ENCODE measurements at places on chromosomes 2 and 18.

GRCh38 chr2:102063941-102064678, 72.3 kb downstream of the IL1R2 start:
- DNase-seq: no peak

GRCh38 chr2:126995621-126996377, 97.1 kb downstream of the TEX51 start:
- DNase-seq: no peak

GRCh38 chr2:210007895-210008294, 5.5 kb downstream of the RPE start:
- no peak for DNase-seq

DNA sequence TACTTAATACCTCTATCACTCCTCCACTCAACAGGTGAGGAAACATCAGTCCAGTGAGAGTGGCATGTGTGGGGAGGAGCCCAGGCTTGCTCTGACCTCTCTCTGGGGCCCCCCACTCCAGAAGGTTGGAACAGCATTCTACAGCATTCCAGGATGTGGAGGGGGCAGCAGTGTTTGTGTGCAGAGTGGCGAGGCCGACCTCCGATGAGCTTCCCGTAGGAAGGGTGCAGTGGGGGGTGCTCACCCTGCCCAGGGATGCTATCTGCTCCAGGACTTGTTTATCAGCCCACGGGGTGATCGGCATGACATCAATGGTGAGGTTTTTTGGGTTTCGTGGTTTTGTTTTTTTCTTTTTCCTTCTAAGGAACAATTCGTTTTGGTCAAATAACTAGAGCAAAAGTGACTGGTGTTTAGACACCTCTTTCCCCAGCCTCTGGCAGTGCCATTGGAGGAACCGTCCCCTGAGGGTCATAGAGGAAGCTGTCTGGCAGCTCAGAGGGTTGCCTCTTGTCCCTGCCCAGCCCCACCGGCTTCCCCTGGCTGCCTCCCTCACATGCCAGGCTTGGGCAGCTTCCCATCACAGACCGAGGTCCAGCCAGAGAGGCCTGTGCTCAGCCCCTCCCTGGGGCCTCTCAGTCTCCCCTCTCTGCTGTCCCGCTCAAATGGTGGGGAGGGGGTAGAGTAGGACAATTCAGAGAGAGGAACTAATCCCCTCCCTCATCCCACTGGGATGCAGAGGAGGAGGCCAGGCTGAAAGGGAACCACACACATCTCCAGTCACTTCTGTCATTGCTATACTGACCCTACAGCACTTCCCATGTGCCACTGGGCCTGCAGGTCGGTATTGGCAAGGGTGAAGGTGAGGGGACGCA, 96.5 kb downstream of the ZFP36L2 start:
- DNase-seq: peak; percentile 91

DNA sequence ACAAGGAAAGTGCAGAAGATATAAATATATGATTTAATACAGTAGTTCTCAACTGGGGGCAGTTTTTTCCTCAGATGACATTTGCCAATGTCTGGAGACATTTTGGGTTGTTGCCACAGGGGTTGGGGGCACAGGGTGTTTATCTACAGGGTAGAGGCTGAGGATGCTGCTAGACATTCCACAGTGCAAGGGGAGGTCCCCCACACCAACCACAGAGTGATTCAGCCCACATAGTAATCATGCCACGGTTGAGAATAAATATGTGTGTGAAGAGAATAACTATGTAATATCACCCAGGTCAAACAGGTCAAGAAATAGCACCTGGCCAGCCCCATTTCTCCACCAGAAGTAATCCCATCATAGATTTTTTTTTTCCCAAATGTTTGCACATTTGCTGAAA, 17.9 kb downstream of the DYSF start:
- no peak for DNase-seq

- no peak for DNase-seq
These were observed 34.3 kb upstream of the ATP6V1B1 start for GRCh38 chr2:70901227-70902066.

- DNase-seq: no peak
These were observed 123.9 kb upstream of the FAM136A start for GRCh38 chr2:70425682-70426301.

DNA sequence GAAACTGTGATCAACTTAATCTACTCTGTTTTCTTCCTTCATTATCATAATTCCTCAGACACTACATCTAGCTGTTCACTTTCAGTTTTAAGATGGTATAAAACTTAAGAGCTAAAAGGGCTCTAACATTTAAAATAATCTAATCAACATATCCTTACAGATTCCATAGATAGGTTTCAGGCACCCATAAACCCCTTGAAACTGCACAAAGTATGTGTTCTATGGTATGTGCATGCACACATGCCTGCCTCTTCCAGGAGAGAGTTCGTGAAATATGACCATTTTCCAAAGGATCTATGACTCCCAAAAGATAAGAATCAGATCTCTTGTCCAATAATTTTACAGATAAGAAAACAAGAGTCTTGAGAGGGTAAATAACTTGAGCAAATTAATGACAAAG, 59.4 kb downstream of the CUL3 start:
- DNase-seq: no peak

GRCh38 chr18:6559296-6559695, 144.6 kb upstream of the L3MBTL4 start:
- no peak for DNase-seq

GRCh38 chr2:118530976-118531375, 316.5 kb downstream of the EN1 start:
- DNase-seq: no peak

DNA sequence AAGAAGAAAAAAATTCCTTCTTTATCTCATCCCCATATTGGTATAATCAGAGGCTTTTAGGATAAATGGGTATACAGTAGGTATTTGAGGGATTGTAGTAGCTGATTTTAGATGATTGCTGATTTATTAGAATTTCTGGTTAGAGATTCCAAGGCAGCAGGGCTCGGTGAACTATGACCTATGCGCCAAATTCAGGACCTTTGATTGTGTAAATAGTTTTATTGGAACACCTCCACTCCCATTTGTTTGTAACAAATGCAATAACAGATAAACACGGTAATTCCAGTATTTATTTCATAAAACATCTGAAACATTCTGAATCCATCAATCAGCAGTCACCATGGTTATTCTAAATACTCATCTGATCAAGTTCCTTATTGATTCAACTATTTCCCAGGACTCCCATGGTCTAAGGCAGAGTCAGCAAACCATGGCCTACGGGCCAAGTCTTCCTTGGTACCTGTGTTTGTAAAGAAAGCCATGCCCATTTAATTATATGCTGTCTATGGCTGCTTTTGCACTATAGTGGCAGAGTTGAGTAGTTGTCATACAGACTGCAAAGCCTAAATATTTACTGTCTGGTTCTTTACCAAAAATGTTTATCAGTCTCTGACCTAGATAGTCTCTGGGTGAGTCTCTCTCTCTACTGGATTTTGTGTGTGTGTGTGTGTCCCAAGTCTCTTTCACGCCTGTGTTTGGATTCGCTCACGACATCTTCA, 4.3 kb downstream of the MGAT5 start:
- no peak for DNase-seq

DNA sequence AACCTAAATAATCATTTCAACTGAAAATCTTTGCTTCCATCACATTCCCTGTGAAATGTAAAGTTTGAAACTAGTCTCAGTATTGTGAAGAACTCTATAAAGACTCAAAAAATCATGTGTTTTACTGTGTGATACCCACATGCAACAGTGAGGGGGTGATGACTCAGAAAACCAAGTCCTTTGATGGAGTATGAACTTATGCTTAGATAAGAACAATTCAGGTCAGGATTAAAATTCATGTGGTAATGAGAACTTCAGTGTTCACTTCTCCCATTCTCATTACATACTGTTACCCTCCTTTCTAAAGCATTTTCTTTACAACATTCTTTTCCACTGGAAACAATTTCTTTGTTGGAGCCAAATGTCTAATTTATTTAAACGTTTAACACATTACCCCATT, 360.2 kb downstream of the FSIP2 start:
- DNase-seq: no peak

GRCh38 chr2:168501466-168502065, 45.5 kb downstream of the CERS6 start:
- DNase-seq: no peak

GRCh38 chr2:211270257-211270656, 713.9 kb downstream of the CPS1 start:
- DNase-seq: no peak

DNA sequence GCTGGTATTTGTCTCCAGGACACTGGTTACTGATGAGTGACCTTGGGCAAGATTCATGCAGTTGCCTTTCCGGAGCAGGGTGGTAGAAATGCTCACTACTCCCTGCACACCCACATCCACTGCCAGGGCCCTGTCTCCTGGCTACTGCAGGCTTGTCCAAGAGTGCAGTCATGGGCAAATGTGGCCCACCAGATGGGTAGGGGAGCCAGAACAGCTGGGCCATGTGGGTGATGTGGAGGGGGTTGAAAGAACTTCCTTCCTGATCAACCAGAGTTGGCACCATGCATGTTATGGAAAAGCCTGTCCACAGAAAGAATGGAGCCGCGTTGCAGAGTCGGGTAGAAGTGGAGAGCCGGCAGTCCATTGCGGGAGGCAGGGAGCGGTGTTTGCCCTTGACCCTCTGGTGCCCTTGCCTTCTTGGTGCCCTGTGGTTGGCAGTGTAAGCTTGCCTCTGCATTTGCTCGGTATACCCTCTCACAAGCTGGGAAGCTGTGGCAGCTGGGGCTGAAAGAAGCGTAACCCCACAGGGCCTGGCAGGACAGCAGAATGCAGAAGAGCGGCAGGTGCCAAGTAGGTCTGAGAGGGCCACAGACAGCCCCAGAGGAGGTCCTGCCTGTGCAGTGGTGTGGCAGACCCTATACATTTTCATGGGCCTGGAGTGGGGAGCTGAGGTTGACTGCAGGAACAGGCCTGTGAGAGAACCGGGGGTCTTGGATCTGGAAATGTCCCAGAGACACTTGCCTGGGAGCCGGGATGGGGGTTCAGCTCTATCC, 253.2 kb downstream of the TFCP2L1 start:
- no peak for DNase-seq

DNA sequence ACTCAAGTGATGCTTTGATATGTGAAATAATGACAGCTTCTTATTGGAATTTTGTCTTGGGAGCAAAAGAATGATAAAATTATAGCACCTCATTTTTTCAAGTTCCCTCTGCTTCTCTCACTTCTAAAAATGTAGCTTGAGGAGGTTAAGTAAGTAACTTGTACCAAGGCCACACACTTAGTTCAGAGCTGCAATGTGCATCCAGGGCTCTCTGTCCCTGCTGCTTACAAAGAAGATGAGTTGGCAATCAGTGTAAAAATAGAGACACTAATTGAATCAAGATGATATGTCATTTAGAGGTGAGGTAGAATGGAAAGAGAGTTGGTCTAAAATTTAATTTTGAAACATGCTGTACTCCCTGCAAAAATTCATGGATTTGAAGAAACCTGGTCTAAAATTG, 312.0 kb upstream of the TNP1 start:
- DNase-seq: no peak

DNA sequence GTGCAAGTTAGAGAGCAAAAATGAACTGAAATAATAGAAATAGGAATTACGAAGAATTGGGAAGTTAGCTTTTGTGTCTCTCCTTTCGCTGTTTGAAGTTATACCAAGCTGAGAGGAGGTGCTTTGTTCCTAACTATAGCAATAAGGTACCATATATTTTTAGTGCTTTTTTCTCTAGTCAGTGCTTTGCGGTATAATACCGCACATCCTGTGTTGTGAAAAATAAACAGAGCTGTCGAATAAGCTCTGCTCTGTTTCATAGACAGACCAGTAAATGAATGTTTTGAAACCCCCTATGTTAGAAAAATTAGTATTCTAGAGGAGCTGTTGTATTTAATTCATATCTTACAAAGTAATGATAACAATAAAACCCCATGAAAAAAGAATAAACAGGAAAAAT, 130.8 kb downstream of the MAP4K4 start:
- DNase-seq: no peak

GRCh38 chr18:30852541-30852940, 190.0 kb downstream of the DSC3 start:
- no peak for DNase-seq

DNA sequence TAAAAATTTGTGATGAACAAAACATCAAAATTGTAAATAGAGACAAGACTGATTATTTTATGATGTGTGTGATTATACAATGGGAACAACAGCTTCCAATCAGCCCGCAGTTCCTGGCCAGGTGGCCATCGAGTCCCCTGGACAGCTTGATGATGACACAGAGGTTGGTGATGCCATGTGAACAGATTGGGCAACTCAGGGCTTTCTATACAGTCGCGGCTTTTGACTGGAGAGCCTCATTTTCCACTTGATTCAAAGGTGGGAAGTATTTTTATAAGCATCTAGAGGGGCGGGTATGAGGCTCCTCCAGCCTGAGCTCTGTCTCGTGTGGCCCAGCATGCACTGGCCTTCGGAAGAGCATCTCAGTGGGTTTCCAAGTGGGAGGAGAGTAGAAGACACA, 14.9 kb upstream of the HPCAL1 start:
- no peak for DNase-seq

- no peak for DNase-seq
These were observed 11.0 kb upstream of the NCKAP5 start for GRCh38 chr2:133579274-133579673.

DNA sequence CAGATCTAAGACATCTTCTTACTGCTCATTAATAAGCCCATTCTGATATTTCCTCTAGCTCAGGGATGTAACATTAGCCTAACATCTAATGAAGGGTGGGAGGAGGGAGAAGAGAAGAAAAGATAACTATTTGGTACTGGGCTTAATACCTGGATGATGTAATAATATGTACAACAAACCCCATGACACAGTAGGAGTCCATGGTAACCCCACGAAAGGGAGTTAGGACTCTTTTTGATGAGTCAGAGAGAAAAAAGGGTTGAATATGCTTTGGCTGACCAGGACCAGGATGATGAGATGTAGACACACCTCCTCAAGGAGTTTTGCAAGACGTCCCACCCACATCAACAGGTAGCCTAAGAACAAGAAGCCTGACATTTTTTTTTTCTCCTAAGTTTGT, 34.4 kb upstream of the DLX2 start:
- DNase-seq: no peak

- no peak for DNase-seq
These were observed 511.2 kb downstream of the METTL4 start for GRCh38 chr18:2060086-2060485.

GRCh38 chr2:65630643-65631042, 198.2 kb upstream of the SPRED2 start:
- DNase-seq: no peak

DNA sequence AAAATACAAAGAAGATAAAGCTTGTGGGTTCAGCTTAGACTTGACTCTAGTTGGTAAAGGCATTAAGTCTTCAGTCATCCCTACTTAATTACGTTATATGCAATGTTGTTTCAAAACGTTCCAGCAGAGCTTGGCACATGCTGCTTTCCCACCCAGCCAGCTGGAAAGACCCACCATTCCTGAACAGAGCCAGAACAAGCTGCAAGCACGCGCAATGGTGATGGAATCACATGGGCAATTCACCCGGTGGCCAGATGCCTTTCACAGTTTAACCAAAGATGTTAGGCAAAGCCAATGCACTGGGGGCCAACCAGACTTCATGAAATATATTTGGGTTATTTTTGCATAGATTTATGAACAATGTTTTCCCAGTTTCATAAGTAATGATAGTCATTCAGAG, 123.4 kb upstream of the CDH20 start:
- DNase-seq: no peak
